Midbrain (tissue), 1 donor: ENCODE measurements at places on chromosomes 4 and X.

- peak; percentile 10 for DNase-seq
These were observed 127.8 kb upstream of the TBL1X start for GRCh38 chrX:9337046-9337445.

DNA sequence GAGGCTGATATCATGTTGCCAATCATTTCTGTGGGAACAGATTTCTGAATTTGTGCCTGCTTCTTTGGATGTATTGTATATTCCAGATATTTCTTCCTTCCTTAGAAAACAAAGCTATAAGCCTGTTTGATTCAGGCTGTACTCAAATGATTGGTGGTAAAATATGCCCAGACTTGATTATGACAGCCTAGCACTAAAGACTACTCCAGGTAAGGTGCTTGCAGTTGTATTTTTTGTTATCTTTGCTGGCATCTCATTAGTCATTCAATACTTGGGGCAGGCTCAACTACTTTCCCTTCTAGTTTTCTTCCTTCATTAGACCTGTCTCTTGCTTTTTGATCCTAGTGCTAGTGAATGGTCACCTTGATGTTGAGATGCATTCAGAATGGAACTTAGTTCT is 90.6 kb downstream of the ZNF518B start:
- DNase-seq, result no peak

GRCh38 chr4:124948976-124949597 is 236.6 kb upstream of the ANKRD50 start:
- DNase-seq, result no peak

- DNase-seq, result no peak
These were observed 29.8 kb upstream of the SLC7A3 start for GRCh38 chrX:70960730-70961129.

- DNase-seq, result no peak
These were observed 92.9 kb upstream of the MSX1 start for GRCh38 chr4:4766564-4766963.

DNA sequence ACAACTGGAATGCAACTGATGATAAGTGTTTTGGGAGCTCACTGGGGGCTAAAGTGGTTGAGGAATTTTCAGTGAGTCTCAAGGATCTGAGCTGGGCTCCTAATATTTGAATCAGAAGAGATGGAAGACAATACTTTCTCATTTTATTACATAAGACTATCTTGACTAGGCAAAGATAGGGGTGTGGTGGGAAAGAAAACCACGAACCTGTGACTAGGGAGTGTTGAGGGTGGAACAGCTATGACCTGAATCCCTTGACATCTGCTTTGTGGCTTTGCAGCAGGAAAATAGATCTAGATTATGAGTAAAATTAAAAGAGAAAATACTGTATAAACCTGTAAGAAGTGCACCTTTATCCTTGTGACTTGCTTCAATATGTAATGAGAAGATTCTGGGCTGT is 295.1 kb upstream of the TEX13A start:
- no peak for DNase-seq

GRCh38 chrX:24796204-24796603 is 102.5 kb downstream of the POLA1 start:
- DNase-seq, result no peak

GRCh38 chrX:125651426-125651825 is 331.8 kb downstream of the TEX13C start:
- no peak for DNase-seq

DNA sequence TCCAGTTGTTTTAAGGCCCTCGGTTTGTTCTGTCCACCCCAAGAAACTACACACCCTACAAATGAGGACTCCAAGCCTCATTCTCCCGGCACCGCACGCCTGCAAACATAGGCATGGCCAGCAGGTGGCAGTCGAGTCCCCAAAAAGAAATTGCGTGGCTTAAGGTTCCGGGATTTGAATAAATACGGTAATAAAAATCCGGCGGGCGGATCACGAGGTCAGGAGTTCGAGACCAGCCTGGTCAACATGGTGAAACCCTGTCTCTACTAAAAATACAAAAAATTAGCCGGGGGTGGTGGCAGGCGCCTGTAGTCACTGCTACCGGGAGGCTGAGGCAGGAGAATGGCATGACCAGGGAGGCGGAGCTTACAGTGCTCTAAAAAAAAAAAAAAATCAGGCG is 21.8 kb upstream of the CSF2RA start:
- peak; percentile 24 for DNase-seq

DNA sequence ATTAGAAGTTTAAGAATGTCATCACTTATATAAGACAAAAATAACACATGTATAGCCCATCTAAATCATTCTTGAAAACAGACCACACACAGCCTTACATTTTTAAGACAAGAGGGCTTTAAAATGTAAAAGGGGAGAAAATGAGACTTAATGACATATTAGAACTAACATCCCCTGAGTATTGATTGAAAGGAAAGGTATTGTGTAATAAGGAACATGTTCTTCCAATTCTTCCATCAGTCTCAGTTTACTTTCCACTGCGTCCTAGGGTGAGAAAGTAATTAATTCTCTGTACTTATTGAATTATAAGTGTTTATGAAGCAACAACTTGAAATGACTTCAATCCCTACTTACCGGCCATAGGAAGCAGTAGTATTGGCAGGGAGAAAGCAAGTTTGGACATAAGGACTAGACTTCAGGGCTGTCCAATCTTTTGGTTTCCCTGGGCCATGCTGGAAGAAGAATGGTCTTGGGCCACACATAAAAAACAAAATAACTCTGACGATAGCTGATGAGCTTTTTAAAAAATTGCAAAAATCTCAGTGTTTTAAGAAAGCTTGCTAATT is 202.7 kb upstream of the SPRY1 start:
- no peak for DNase-seq

DNA sequence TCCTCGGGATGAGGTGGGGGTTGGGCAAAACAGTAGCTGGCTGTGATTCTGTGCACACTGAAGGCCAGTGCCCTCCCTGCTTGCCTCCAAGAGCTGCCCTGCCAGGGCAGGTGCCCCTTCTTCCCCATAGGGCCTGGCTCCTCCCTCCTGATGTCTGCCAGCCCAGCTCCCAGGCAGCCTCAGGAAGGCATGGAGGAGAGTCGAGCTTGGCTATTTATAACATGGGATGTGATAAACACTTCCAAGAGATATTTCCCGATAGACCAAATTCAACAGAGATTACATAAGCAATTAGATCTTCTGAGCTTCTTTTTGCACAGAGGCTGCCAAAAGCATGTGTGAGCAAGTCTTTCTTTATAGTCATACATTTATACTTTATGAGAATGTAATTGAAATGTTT is 45.3 kb upstream of the PJA1 start:
- DNase-seq, result no peak

GRCh38 chr4:158422546-158422945 is 99.1 kb upstream of the RXFP1 start:
- no peak for DNase-seq

DNA sequence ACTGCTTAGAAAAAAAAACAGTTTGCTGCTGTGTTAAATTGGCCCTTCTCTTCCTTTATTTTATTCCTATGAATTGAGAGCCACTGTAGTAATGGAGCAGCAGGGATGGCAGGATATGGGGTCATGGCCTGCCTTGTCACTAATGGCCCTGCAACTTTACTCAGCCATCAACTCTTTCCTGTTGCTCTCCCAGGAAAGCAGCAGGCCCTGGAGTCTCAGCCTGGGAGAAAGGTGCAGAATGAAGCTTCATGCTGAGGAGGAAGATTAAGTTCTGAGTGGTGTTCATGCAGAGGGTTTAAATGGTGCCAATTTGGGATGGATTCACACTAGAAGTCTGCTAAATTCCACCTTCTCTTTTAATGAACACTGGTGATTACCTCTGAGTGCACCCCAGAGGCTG is 285.6 kb downstream of the GPAT3 start:
- DNase-seq, result no peak

GRCh38 chrX:34658326-34658725 is 1.2 kb upstream of the TMEM47 start:
- DNase-seq, result no peak

GRCh38 chr4:122968227-122968812 is 45.9 kb upstream of the NUDT6 start:
- DNase-seq, result no peak

DNA sequence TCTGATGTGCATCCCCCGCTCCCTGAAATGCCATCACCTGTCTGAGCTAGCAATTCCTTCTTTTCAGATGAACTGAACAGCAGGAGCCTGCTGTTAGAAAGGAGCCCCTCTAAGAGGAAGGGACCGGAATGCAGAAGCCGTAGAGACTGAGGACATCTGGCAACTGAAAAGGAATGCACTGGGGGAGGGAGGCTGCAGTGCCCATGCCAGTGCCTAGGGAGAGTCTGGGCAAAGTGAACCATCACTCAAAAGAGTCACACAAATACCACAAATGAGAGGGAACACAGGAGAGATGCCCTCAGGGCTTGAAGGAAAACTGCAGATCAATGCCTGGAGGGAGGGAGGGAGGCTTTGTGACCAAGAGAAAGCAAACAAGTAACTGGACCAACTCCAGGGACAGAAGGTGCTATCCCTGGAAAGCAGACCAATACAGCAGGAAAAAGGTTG is 93.9 kb upstream of the CBR4 start:
- peak; percentile 6 for DNase-seq

DNA sequence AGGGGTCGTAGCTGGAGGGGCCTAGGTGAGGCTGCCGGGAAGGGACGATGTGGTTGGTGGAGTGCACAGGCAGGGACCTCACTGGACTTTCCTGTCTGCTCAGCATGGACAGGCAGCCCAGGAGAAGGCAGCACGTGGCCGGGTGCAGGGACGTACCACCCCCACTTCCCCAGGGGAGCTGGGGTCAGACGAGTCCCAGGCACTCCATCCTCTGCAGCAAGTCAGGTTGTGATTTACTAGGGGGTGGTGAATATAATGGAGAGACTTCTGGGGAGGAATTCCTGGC is 1.5 kb upstream of the CTBP1 start:
- no peak for DNase-seq

GRCh38 chr4:140252742-140253555 is 99.0 kb upstream of the MAML3 start:
- peak; percentile 92 for DNase-seq

GRCh38 chr4:85776579-85776978 is 301.6 kb downstream of the ARHGAP24 start:
- DNase-seq, result no peak

- no peak for DNase-seq
These were observed 16.3 kb downstream of the SYNPO2 start for GRCh38 chr4:118904935-118905334.

GRCh38 chr4:124631760-124632159 is 80.8 kb downstream of the ANKRD50 start:
- no peak for DNase-seq
